IMR-90 (cell line): ENCODE measurements at places on chromosomes 7 and 10. TPM values are rescaled to one million over a fixed set of nuclear protein-coding genes. Genes with fewer than 3 reads are reported as not detected.

- no peaks in the 10 kb centered on the region for H3K4me1 ChIP-seq
- no peaks in the 10 kb centered on the region for H3K27me3 ChIP-seq
- H3K27ac ChIP-seq, result no peak overlapping the region
- DNase-seq, result no peak
- no peak overlapping the region for H3K4me3 ChIP-seq
These were observed 440.3 kb downstream of the POM121L12 start for GRCh38 chr7:53475776-53476175.

UTF1 gene
- not detected in 2 replicates for total RNA-seq

DNA sequence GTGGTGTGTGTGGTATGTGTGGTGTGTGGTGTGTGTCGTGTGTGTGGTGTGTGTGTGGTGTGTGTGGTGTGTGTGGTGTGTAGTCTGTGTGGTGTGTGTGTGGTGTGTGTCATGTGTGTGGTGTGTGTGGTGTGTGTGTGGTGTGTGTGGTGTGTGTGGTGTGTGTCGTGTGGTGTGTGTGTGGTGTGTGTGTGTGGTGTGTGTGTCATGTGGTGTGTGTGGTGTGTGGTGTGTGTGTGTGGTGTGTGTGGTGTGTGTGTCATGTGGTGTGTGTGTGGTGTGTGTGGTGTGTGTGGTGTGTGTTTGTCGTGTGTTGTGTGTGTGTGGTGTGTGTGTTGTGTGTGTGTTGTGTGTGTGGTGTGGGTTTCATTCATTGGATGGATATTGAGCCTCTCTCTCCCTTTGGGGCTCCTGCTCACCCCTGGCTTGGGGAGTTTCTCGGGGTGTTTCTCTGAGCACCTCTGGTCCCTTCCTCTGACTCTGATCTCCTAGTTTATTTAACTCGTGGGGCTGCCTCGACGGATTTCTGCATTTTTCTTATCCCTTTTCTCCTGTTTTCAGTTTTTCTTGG lies 145.8 kb downstream of the DNAJB6 start:
- no peak overlapping the region for H3K27ac ChIP-seq
- no peaks in the 10 kb centered on the region for H3K36me3 ChIP-seq
- no peaks in the 10 kb centered on the region for H3K4me1 ChIP-seq
- no peak overlapping the region for H3K4me3 ChIP-seq

DNA sequence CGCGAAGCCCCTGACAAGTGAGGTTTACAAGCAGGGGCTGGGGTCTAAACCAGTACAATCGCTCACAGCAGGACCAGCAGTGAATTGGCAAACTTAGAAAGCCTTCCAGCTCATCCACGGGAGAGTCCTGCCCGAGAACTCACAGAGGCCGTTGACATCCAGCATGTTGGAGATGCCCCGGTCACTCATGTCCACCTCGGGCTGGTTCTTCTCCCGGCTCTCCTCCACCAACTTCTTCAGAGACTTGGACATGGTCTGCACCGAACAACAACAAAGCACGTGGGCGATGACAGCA lies 447 bp downstream of the RSU1 start:
- H3K4me1 ChIP-seq, result peaks cover 6% of the 10 kb centered on the region
- H3K27ac ChIP-seq, result peak overlapping the region; percentile 65
- peak overlapping the region; percentile 65 for H3K4me3 ChIP-seq
- H3K36me3 ChIP-seq, result no peaks in the 10 kb centered on the region
- H3K27me3 ChIP-seq, result no peaks in the 10 kb centered on the region
- DNase-seq, result peak; percentile 33

DNA sequence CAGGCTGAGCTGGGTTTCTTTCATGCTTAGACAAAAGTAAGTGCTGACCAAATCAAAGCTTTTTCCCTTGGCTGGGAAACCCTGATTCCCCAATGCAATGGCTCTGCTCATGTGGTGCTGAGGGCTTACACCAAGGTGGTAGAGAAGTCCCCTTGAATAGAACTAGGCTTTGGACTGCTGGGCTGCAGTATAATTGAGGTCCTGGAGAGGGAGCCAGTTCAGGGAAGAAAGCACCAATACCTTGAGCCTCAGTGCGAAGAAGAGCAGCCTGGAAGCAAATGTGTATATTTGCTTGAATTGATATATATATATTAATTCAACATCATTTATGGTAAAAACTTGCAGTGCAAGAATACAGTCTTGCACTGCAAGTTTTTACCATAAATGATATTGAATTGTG lies 391.1 kb downstream of the RPS24 start:
- no peaks in the 10 kb centered on the region for H3K36me3 ChIP-seq
- no peak overlapping the region for H3K27ac ChIP-seq
- H3K4me1 ChIP-seq, result no peaks in the 10 kb centered on the region

DNA sequence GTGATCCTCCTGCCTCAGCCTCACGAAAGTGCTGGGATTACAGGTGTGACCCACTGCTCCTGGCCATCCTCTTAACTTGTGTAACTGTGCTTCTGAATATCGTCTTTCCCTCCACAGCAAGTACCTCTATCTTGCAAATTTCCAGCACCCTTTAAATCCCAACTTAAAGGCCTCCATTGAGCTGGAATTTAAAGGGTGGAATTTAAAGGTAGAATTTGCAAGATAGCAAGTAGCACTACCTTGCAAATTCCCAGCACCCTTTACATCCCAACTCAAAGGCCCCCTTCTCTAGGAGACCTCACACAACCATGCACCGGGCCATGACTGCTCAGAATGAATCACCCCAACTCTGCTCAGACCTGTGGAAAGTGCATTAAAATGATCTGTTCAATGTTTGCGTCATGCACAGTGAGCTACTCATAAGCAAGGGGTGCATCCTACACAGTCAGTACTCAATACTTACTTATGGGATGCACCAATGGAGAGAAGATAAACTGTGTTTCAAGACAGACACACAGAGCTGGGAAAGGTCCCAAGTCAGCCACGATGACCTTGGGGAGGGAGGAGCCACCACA lies 17.8 kb upstream of the SDK1 start:
- H3K27ac ChIP-seq, result no peak overlapping the region
- no peaks in the 10 kb centered on the region for H3K36me3 ChIP-seq
- no peaks in the 10 kb centered on the region; the same call in 1 of the 2 replicates for H3K27me3 ChIP-seq
- H3K4me1 ChIP-seq, result no peaks in the 10 kb centered on the region; the same call in 1 of the 2 replicates
- no peak for DNase-seq

- H3K27ac ChIP-seq, result no peak overlapping the region
- no peak for DNase-seq
- H3K27me3 ChIP-seq, result no peaks in the 10 kb centered on the region
- H3K4me1 ChIP-seq, result no peaks in the 10 kb centered on the region
- no peak overlapping the region for H3K4me3 ChIP-seq
- H3K36me3 ChIP-seq, result peaks cover 6% of the 10 kb centered on the region; the same call in 1 of the 2 replicates
These were observed 35.0 kb downstream of the KIF11 start for GRCh38 chr10:92627845-92628480.

FIGNL1 gene
- 25.8 and 27.1 TPM in 2 replicates for total RNA-seq

GRCh38 chr7:135321556-135321955 lies 87.9 kb downstream of the STRA8 start:
- H3K36me3 ChIP-seq, result no peaks in the 10 kb centered on the region
- H3K4me3 ChIP-seq, result no peak overlapping the region
- peaks cover 9% of the 10 kb centered on the region for H3K27me3 ChIP-seq
- peak; percentile 17 for DNase-seq
- H3K4me1 ChIP-seq, result peaks cover 2% of the 10 kb centered on the region
- no peak overlapping the region for H3K27ac ChIP-seq

DNA sequence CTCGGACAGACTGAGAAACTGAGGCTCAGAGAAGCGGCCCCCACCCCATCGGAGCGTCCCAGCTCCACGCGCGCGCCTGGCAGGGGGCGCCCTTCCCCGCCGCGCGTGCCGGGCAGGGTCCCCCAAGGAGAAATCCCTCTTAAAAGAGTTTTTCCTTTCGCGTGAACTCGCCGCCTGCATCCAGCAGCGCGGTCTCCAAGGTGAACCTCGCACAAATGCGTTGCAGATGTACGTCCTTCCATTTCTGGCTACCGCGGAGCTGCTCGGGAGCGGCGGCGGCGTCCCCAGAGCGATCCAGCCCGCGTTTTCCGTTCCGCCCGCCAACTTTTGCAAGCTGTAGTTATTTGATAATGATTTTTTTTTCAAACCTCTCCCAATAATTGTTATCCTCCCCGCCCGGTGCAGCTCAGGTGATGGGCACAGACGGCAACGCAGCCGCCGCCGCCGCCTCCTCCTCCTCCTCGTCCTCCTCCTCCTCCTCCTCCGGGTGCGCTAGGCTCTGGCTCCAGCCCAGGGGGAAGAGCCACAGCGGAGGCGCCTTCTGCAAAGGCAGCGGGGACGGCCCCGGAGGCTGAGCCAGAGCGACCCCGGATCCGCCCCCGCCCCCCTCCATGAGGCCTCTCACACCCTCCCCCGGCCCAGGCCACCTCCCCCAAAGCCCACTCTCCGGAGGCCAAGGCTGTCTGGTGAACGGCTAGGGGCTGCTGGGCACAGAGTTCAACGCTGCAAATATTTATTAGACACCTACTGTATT lies 74.0 kb upstream of the CUX1 start:
- peak; percentile 49 for DNase-seq
- H3K4me1 ChIP-seq, result peaks cover 3% of the 10 kb centered on the region; the same call in 1 of the 2 replicates

DNA sequence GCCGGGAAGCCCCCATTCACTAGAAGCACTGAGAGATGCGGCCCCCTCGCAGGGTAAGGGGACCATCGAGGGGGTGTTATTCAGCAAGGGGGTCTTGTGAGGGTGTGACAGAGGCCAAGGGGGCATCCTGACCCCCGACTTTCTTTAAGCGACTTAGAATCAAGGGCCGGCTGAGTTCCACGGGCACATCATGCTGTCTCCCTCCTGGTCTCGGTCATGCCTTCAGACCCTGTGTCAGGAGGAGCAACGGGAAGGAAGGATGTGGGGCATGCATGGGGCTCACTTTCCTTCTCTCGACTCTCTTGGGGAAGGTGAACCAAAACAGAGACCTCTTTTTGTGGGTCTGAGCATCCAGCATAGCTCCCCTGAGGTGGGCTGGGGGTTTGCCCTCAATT lies 2.5 kb downstream of the ACSL5 start:
- H3K27me3 ChIP-seq, result no peaks in the 10 kb centered on the region
- H3K4me1 ChIP-seq, result peaks cover 18% of the 10 kb centered on the region
- H3K27ac ChIP-seq, result peak overlapping the region; percentile 49

SLIT1 gene
- under 0.01 TPM in 1 of 2 replicates, not detected in the other for total RNA-seq

DNA sequence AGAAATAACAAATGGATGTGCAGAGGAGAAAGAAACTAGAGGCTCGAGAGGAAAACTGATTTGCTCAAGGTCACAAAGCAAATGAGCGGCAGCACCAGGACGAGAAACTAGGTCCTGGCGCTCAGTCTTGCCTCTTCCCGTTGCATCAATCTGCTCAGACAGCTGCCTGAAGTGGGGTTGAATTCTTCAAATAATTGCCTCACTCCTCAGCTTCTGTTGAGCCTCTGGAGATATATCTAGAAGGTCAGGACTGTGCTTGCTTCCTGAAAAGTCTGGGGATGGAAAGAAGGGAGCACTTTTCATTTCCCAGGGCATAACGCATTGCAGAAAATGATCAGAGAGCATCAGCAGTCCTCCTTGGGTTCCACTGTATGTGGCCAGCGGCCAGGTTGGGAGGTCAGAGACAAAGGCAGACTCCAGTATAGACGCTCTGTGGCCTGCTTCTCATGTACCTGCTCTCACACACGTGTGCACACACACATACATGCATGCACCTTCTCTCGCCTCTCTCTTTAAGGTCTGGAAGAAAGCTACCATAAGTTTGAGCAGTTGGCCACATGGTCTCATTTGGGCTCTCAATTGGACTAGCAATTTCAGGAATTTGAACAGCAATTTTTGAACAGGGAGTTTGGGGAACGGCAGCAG lies 83.7 kb upstream of the DUSP5 start:
- H3K36me3 ChIP-seq, result no peaks in the 10 kb centered on the region
- H3K4me3 ChIP-seq, result no peak overlapping the region
- peaks cover 27% of the 10 kb centered on the region for H3K4me1 ChIP-seq
- H3K27ac ChIP-seq, result no peak overlapping the region
- no peak for DNase-seq

- H3K36me3 ChIP-seq, result no peaks in the 10 kb centered on the region
- no peak overlapping the region for H3K4me3 ChIP-seq
- H3K27me3 ChIP-seq, result no peaks in the 10 kb centered on the region
- no peak overlapping the region for H3K27ac ChIP-seq
- DNase-seq, result no peak
These were observed 9.1 kb downstream of the CELF2 start for GRCh38 chr10:11026773-11027172.

DNA sequence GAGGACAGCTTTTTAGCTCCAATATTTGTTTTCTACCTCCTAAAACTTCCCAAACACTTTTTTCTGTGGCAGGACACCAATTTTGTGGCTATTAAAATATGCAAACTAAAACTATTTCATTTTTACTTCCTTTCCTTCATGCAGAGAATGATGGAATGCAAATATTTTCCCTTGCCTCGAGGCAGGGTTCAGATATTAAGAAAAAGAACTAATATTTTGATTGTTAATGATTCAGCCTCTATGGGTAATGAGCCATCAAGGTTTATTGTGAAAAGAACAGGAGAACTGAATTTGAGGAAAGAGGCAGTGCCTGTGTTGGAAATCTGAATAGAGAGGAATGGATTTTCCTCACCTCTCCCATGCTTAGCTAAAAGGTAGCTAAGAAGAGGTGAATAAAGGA lies 43.1 kb upstream of the CASD1 start:
- H3K36me3 ChIP-seq, result no peaks in the 10 kb centered on the region
- H3K4me3 ChIP-seq, result no peak overlapping the region
- peaks cover 2% of the 10 kb centered on the region; the same call in 1 of the 2 replicates for H3K27me3 ChIP-seq
- H3K27ac ChIP-seq, result no peak overlapping the region
- DNase-seq, result no peak
- no peaks in the 10 kb centered on the region for H3K4me1 ChIP-seq

DNA sequence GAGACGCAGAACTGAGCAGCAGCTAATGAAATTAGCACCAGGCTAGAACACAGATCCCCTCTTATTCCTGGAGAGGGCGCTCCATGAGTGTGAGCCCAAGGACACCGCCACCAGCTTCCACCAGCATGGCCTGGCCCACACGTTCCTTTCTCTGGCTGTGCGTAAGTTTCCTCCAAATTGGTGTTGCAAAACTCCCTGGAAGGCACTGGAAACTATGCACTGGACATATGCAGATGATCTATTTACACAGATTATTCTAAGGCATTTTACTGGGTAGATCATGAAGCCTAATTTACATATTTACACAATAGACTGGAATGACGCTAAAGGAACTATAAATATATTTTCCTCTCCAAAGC lies 455.6 kb upstream of the FOXK1 start:
- H3K36me3 ChIP-seq, result no peaks in the 10 kb centered on the region
- H3K27me3 ChIP-seq, result no peaks in the 10 kb centered on the region
- no peak for DNase-seq
- no peak overlapping the region for H3K4me3 ChIP-seq
- no peak overlapping the region for H3K27ac ChIP-seq

- DNase-seq, result no peak
- peaks cover 2% of the 10 kb centered on the region; the same call in 1 of the 2 replicates for H3K4me1 ChIP-seq
- peaks cover 88% of the 10 kb centered on the region for H3K27me3 ChIP-seq
- H3K4me3 ChIP-seq, result no peak overlapping the region
These were observed 1.1 kb upstream of the HOXA13 start for GRCh38 chr7:27200761-27201579.

- DNase-seq, result no peak
- no peak overlapping the region for H3K27ac ChIP-seq
- peaks cover 6% of the 10 kb centered on the region for H3K27me3 ChIP-seq
- H3K4me3 ChIP-seq, result no peak overlapping the region
These were observed 6.4 kb upstream of the TSPAN12 start for GRCh38 chr7:120864141-120864900.

GRCh38 chr7:90178679-90179278 lies 24.5 kb downstream of the STEAP1 start:
- H3K4me1 ChIP-seq, result peaks cover 5% of the 10 kb centered on the region
- H3K27me3 ChIP-seq, result no peaks in the 10 kb centered on the region
- H3K27ac ChIP-seq, result no peak overlapping the region; the same call in 1 of the 2 replicates
- no peaks in the 10 kb centered on the region for H3K36me3 ChIP-seq
